Cortex of kidney (tissue), 1 donor: ENCODE measurements at places on chromosomes 7 and 10.

- no peak for DNase-seq
Measured at GRCh38 chr10:13291821-13292773, 7.8 kb downstream of the PHYH start.

DNA sequence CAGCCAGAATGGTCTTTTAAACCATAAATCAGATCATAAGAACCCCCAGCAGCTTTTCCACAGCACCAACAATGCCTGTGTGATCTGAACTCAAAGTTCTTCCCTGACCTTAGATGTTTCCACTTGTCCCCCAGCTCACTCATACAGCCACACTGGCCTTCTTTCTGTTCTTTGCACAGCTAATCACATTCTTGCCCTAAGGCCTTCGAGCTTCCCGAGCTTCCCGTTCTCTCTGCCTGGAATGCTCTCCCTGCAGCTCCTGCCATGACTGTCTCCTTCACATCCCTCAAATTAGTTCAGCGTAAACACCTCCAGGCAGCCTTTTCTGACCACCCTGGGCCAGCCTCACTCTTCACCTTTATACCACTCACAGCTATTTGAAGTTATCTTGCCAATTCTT, 166.8 kb upstream of the NFE2L3 start:
- no peak for DNase-seq

DNA sequence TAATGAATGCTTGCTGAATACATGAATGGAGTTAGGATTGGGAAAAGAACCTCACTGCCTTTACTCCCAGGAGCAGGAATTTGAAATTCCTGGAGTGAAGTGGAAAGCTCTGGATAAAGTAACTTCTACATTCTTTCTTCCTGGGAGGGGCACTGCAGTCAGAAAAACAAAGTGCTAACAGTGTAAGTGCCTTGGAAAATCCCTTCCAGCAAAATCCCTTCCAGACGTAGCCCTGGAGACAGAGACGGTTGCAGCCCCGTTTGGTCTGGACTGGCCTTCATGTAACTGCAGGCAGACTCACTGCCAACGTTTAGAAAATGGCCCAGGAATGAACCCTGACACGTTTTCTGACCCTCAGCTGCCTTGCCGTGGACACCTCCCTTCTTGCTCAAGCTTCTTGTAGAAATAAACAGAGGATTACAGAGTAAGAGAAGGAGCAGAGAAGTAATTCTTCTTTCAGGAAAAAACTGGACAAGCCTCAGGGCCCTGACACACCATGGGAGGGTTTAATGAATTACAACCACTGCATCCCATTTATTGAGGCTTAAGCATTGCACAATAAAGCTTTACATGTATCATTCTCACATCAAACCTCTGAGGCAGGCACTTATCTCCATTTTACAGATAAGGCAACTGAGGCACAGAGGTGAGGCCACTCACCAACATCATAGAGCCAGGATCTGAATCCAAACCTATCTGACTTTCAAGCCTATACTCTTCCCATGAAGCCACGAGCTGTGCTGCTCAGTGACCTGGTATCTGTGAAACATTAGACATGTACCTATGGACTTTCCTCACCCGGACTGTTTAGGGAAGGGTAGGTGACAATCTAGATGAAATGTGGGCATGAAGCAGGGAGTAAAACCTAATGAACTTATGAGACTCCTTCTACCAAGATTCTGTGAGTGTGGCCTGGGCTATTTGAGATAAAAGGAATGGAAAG, 7.8 kb downstream of the ITPRIP start:
- DNase-seq, result no peak

- DNase-seq, result no peak
Measured at GRCh38 chr10:99450624-99451498, 20.4 kb upstream of the GOT1 start.

DNA sequence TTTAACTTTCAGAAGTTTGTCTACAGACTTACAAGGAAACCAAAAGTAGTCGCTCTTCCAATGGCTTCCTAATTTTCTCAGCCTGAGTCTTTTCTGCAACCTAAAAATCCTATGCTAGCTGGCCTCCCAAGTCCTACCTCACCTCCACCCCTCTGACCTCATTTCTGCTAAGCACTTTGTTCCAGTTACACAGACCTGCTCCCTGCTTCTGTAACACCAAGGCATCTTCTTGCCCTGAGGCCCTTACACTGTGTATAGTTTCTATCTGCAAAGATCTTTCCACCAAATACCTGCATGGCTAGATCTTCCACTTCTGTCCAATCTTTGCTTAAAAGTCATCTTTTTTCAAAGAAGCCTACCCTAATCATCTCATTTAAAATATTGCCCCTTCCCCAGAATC, 1.9 kb upstream of the SNX13 start:
- no peak for DNase-seq

- DNase-seq, result no peak
Measured at GRCh38 chr10:29253690-29254029, 35.2 kb upstream of the LYZL1 start.

- DNase-seq, result no peak
Measured at GRCh38 chr10:4144817-4145216, 359.8 kb upstream of the KLF6 start.

DNA sequence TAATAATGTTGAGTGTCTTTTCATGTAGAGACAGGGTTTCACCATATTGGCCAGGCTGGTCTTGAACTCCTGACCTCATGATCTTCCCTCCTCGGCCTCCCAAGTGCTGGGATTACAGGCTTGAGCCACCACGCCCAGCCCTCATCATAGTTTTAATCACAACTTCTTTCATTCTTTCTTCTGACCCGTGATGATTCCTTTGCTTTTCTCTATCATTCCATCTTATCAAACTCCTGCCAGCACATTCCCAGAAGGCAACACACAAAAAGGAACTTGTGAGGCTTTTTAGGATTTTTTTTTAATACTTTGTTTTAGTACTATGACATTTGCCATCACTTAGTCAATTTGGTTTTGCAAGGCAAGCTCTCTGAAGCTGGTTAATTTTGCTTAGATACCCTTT, 77.5 kb upstream of the MEOX2 start:
- no peak for DNase-seq

DNA sequence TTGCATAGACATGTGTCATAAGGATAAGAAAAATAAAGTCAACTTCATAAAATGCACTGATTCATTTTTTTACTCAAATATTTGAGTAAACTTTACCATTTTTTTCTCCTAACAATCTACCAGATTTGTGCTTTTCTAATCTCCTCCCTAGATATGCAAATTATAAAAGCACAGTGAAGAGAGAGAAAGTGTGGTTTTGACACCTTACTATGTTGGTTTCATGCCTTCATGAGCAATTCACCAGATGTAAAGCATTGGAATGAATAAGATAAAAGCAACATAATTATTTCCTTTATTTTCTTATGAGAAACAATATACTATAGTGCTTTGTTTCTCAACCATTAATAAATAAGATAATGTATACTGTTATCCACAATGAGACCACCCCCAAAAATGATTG, 432.5 kb upstream of the PCDH15 start:
- DNase-seq, result no peak

DNA sequence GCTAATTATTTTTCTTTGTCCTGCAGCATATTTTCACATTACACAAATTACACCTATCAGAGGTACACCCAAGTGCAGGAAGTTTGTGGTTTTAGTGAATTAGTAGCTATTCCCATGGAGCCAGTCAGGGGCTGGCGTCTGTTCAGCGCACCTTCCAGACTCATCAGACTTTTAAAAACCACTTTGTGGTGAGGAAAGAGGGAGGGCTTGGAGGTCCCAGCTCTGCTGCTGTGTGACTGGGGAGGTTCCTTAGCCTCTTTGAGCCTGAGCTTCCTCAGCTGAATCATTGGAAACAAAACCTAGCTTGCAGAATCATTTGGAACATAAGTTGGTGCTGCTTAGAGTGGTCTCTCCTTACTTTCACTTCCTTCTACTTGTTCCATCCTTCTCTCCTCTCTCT, 175.4 kb downstream of the SORCS3 start:
- no peak for DNase-seq

DNA sequence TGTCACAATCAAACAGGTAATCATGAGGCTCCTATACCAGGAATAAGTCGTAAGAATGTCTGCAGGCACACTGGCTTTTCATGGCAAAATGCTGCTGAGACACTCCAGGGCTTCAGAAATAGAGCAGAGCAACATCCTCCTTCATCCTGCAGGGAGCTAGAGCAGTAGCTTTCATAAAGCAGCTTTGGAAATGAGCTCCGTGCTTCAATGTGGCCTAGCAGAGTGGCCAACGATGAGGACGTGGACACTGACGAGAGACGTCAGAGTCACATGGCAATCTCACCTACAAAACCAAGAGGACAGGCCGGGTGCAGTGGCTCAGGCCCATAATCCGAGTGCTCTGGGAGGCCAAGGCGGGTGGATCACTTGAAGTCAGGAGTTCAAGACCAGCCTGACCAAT, 9.8 kb downstream of the COBL start:
- no peak for DNase-seq

DNA sequence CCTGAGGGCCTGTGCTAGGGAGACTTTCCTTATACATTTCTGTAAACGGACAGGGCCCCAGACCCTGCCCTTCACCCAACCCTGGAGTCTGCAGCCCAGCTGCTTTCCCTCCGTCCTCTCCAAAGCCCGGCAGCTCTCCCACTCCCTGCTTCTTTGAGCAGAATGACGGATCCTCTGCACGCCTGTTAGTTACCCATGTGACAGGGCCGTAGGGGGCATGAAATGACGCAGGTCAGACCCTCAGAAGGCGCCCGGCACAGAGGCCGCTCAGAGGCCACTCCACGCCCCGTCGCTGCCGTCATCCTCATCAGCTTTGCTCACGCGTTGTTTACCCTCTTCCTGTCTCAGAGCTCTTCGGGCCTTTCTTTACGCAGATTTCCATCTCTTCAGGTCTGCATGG, 60.2 kb upstream of the MKRN1 start:
- DNase-seq, result no peak

DNA sequence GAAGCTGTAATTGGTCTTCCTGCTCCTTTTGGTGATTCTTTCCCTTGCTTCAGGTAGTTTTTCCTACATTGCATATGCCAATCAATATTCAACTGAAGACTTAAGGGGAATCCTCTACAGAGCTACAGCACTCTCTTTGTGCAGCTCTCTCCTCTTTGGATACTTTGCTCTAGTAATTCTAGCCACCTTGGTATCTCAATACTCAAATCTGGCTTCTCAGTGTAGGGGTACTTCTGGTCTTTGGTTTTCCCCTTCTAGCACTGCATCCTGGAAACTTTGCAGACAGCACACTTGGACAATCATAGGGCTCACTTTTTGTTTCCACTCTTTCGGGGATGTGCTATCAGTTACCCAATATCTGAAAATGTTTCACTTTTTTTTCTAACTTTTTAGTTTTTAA, 9.9 kb downstream of the PHTF2 start:
- DNase-seq, result no peak

GRCh38 chr10:93945819-93946218, 47.9 kb upstream of the PLCE1 start:
- no peak for DNase-seq

GRCh38 chr7:128104108-128104742, 73.0 kb upstream of the LRRC4 start:
- no peak for DNase-seq

DNA sequence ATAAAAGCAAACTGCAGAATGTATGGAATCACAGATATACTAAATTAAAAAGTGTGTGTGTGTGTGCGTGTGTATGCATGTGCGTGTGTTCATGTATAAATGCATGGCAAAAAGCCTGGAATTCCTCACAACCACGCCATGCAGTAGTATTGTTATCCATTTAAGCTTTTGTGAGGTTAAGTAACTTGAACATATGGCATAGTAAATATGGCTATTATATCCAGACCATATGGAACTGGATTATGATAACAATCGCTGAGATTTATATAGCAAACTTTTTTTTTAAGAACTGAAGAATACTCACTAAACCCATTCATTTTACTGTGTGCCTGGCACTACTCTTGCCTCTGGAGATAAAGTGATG, 22.3 kb upstream of the NANOS1 start:
- DNase-seq, result no peak

GRCh38 chr7:132249256-132249971, 326.9 kb downstream of the PLXNA4 start:
- no peak for DNase-seq

DNA sequence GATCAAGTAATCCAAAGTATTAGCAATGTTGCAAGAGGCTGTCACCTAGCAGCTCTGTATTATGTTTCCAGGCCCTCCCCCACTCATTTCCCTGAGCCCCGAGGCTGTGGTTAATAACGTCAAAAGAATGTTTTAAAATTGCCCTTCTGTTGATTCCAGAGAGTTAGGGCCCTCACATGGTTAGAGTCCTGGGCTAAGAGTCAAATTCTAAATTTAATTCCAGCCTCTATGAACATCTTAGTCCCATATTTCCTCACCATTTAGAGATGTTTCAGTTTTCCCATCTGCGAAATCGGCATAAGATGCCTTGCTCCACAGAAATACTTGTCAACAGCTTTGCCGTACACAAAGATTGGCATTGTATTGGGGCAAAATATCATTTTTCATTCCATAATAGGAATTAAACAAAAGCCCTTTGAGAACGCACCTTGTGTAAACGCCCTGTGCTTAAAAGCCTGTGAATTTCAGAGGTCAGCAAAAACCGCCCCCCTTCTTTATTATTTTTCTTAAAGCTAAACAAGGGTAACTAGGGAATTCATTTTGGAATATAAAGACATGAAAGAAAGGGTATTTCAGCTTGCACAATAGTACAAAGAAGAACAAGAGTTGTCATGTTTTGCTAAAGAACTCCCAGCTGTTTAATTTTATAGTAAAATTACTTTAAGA, 135.8 kb downstream of the ARID5B start:
- no peak for DNase-seq

- DNase-seq, result no peak
Measured at GRCh38 chr7:115110523-115110922, 188.6 kb downstream of the MDFIC start.

- no peak for DNase-seq
Measured at GRCh38 chr7:33678569-33679335, 226.6 kb upstream of the BMPER start.

- DNase-seq, result no peak
Measured at GRCh38 chr7:128113839-128114238, 82.6 kb upstream of the LRRC4 start.

DNA sequence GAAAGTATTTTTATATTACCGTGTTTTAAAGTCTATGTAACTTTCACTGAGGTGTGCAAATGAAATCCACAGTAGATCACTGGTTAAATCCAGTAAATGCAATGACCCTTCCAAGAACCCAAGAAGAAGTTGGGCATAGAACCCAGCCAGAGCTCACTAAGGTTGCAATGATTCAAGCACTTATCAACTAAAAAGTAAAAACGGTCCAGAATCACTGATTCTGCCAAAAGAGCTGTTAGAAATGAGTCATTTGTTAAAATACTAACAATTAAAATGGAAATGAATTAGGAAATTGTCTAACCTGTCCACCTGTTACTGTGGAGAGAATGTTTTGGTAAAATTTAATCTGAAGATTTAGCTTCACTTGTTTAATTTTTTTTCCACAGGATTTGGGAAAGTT, 74.4 kb downstream of the ANK3 start:
- DNase-seq, result no peak

- no peak for DNase-seq
Measured at GRCh38 chr7:2225336-2225735, 7.4 kb downstream of the MAD1L1 start.

GRCh38 chr10:14325325-14325955, 5.3 kb downstream of the FRMD4A start:
- DNase-seq, result no peak
